Dorsolateral prefrontal cortex (tissue), 122 donors: ENCODE measurements at places on chromosomes 1 and 21.

- DNase-seq = peak; percentile 48
Observed at GRCh38 chr1:198681831-198682759, 43.3 kb downstream of the PTPRC start.

- DNase-seq = no peak
Observed at GRCh38 chr1:62196086-62196690, 1.5 kb downstream of the L1TD1 start.

DNA sequence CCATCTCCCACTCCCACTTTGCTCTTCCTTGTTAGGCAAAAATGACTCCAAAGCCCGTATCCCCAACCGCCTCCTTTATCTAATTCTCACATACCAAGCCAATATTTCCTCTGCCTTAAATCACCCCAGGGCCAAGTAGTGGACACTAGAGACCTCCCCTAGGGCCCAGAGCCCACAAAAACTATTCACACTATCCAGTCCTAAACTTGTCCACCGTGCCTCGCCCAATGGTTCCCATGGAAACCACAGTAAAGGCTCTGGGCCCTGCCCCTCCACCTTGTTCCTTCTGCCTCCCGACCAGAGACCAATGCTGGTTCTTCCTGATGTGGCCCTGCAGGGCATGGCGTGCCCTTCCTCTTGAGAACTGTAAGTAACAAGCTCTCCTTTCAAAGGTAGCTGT lies 11.8 kb downstream of the CFAP107 start:
- DNase-seq = no peak

DNA sequence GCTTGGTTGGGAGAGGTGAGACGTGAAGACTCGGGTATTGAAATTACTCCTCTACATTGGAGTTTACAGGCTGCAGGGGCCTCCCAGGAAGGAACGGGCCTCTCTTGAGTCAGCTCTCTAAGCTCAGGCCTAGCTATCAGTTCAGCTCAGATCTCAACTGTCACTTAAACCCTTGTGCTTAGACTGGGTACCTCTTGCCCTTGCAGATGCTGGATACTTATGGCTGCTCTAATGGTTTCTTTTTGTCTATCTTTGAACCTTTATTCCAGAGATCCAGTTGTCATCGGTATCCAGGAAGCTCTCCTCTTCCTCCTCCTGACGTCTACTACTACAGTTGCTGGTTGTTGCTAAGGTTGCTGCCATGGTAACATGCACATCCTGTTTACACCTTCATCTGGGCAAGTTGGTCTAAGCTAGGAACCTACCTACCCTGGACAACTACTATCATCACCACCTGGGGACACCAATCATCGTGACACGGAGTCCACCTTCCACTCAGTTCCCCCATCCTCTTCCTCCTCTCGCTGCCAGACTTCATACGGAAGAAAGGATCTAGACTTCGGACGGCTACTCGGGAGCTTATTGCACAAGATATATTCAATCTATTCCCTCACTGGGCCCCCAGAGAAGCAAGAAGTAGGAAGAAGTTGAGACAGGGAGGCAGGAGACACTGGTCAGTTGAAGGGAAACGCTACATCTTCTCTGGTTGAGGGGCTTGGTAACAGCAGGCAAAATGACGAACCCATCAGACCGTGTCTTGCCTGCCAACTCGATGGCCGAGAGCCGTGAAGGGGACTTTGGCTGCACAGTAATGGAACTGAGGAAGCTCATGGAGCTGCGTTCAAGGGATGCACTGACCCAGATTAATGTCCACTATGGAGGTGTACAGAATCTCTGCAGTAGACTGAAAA lies 56.1 kb downstream of the ATP2B4 start:
- DNase-seq = no peak

GRCh38 chr1:167136191-167136614 lies 42.3 kb downstream of the STYXL2 start:
- no peak for DNase-seq

DNA sequence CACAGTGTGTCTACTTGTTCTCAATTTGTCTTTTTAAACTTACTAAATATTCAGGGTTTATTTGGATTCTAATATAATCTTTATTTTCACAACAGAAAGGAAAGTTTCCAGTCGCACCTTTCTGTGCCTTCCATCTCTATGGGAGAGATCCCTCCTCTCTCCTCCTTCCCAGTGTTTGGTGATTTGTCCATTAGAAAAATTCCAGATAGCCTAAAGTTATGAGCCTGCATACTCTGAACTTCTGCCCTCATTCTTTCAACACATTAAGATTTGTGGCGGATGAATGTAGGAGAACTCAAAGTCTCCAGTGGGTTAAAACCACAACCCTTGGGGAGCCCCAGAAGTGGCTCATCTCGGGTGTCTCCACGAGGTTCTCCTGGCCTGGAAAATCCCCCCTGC lies 3.6 kb downstream of the NHLH2 start:
- no peak for DNase-seq

DNA sequence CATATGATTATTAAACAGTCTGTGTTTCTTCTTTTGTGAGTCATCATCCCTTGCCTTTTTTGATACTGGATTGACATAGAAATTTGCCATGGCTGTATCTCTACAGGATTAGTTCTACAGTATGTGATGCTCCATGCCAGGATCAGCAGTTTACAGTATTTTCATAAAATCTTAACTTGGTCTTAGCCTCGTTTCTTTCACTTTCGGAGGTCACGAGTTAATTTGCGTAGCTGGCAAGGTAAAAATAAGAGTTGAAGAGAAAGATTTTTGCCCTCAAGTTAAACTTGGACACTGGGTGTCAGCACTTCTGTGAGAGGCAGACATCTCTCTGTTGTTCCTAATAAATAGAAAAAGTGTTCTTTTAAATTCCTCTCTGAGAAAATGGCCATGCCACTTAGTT lies 79.1 kb downstream of the CACNA1E start:
- no peak for DNase-seq

DNA sequence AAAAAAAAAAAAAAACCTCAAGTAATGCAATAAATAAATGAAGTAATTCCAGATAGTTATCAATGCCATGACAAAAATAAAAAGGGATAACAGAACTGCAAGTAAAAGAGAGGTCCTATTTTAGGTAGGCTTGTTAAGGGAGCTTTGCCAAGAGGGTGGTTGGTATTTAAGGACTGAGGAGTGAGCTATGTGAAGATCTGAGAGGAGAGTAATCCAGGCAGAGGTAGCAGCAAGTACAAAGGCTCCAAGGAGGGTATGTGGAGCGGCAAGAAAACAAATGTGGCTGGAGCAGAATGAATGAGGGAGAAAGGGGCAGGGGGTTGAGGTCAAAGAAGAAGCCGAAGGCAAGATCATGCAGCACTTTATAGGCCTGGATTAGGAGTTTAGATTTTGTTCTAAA lies 59.9 kb upstream of the CDC42BPA start:
- no peak for DNase-seq

DNA sequence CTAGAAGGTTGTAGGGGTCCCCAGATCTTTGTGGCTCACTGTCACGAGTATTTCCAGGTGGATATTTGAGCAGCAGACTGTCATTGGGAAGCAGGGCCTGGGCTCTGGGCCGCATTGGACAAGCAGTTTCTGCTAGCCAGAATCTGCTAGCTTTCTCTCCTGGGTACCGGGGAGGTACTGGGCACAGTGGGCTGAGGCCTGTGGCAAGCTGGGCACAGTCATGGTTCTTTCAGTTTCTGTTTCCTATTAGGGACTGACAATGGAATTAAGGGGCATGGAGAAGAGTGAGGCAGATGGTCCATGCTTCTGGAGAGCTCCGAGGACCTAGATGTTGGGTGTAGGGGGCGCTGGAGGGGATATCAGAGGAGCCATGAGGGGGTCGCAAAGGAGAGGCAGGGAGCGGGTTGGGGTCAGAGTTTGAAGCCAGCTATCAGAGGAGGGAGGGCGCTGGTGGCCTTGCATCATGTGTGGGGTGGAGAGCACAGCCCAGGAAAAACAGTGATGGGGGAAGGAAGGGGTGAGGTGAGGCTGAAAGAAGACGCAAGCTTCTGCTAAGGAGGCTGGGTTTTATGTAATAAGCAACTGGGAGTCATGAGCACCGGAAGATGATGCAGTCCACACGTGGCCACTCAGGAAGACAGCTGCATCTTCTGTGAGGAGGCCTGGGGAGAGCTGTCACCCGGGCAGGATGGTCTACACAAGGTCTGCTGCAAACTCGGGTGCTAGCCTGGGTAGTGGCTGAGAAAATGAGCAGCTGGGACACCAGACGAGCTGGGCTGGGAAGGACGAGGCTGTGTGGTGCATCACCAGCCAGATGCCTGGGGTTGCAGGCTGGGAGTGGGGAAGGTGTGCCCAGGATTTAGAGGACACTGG lies 72.7 kb downstream of the IER5 start:
- DNase-seq = no peak

DNA sequence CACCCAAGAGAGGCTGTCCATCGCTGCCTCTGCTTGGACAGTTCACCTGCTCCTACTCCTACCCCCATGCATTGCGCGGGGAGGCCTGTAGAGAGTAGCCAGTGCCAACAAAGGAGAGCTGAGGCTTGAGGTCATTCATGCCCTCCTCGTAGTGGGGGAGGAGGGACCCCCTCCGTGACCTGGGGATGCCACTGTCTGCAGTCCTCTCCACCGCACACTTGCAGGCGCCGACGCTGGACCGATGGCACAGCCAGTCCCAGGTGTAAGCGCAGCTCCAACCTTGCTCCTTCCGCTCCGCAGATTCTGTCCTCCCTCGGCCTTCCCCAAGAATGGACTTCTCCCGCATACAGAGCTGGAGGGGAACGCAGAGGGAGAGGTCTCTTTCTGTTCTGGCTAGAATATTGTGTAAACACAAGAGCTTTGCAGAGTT lies 672 bp upstream of the PHLDA3 start:
- no peak for DNase-seq

GRCh38 chr1:1203561-1204424 lies 2.6 kb downstream of the TNFRSF18 start:
- DNase-seq = no peak

GRCh38 chr1:19156676-19157075 lies 53.4 kb downstream of the UBR4 start:
- DNase-seq = no peak

DNA sequence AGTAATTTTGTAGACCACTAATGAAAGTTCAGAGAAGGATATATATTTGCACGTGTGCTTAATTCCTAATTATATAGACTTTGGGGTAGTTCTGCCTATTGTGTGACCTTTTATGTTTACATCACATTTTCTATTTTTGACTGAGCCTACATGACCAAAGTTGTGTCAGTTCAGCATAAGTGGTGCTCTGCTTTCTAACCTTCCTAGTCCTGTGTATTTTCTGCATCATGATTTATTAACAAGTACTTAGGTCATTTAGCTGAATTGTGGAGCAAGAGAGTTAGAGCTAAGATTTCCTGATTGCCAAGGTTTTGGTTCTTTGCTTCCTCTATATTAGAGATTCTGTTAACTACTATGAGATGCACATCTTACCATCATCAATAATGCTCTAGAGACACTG lies 176.0 kb downstream of the C1orf21 start:
- DNase-seq = no peak

DNA sequence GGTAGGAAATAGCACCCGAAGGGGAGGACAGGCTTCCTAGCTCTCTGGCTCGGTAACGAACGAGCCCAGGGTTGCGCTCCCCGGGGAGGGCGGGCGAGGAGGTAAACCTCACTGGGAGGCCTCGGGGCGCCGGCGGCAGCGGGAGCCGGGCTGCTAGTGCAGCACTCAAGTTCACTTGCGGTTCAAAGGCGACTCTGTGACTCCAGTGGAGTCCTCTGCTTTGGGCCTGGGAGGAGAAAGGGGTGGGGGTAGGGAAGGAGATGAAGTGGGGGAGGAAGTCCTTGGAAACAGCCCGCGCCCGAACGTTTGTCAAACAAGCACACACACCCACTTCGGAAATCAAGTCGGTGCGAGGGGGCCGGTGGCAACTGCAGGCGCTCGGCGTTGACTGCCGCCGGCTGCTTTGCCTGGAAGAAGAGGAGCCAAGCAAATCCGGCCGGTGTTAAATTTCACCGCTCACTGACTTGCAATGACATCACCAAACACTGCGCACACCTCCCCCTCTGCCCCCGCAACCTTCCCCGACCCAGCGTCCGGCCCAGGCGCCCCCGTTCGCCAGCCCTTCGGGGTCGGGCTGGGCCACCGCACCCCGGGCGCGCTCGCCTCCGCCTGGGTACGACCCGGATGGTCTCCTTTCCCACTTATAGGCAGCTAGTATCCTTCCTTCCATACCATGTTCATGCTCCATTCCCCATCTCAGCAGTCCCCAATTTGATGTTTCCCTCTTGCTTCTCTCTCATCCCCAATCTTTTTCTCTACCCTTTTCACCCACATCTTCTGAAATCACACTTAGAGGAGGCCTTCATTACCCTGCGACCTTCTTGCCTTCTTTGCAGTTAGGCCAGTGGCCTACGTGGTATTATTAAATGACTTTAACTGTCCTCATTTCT lies at the start of gene COL24A1:
Gene COL24A1 (minus strand): TSS at position 207 of the 890 bp plus-strand sequence. CDS start 376 bp downstream, outside the sequence.
- DNase-seq = peak; percentile 47

DNA sequence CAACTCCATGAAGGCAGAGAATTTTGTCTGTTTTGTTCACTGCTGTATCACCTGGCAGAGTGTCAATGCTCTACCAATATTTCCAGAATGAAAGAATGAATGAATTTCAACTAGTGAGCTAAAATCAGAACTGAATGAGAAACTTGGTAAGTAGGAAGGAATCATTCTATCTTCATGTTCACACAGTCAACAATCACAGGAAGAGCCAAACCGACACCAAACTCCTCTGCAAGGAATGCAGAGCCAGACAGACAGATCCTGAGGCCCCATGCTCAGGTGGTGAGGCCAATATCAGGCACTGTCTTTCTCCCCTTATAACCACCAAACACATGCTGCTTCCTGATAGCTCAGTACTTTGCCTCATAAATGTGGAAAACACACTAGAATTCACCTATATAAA lies 139.1 kb downstream of the SLC45A1 start:
- DNase-seq = no peak

DNA sequence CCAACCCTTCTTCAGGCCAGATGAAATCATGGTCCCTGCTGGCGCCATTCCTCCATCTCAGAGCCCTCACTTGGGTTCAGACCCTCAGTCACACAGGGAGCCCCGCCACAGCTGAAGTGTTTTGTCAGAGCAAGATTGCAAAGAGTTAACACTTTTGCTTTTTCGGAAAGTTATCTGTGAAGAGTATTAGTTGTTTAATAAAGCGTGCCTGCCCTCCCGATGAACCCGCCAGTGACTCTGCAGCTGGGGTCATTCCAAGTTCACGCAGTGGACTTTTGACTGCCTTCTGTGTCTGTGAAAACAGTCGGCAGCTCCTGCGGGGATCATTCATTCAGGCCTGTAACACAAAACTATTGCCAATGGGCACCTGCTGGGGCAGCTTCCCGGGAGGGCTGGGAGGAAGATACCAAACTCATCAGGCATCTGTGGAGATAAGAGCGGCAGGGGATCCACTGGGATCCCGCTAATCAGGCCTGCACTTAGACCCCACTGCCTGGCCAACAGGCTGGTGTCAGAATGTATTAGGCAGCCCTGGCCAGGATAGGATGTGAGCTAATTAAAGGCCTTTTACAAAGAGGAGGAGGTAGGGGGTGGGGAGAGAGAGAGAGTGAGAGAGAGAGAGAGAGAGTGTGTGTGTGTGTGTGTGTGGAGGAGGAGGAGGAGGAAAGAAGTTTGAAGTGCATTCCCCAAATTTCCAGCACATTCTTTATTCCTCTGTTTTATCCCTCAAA lies 184.5 kb downstream of the DHRS3 start:
- no peak for DNase-seq
